ENCODE measurements at places on chromosomes 3 and 15.

- H3K4me3 ChIP-seq: no peak overlapping the region
- DNase-seq: no peak
- no peak overlapping the region for H3K27ac ChIP-seq
- no peaks in the 10 kb centered on the region for H3K36me3 ChIP-seq
- no peaks in the 10 kb centered on the region for H3K4me1 ChIP-seq
- H3K27me3 ChIP-seq: no peaks in the 10 kb centered on the region
These were observed 439.9 kb downstream of the TBL1XR1 start for GRCh38 chr3:176757429-176757828.

DNA sequence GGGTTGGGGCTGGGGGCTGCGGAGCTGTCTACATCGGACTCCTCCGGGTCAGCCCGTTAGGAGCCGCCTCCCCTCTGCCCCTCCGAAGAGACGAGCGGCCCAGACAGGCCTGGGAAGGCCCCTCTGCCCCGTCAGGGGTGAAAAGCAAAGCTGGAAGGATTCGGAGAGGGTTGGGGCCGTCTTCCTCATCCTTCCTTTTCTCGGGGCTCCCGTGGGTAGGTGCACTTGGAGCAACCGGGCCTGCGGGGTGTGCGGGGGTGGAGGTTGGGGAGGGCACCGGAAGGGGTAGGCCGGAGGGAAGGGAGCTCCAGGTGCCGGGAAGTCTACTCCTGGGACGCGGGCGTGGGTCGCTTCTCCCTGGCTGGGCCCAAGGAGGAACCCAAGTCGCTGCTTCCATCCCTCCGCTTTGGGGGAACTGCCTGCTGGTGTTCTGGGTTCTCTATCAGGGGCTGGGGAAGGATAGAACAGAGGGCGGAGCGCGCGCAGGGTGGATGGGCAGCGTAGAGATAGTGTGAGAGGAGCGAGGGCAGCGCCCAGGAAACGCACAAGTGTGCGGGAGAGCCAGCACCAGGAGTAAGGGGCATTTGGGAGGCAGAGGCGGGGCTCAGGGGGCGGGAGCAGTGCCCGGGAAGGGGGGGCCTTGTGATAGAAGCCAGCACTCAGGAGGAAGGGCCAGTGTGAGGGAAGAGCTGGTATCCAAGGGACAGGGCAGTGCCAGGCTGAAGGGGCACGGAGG lies 590 bp downstream of the POLR2H start:
- DNase-seq: peak; percentile 69
- no peaks in the 10 kb centered on the region for H3K27me3 ChIP-seq
- H3K27ac ChIP-seq: peak overlapping the region; percentile 97

- no peaks in the 10 kb centered on the region for H3K4me1 ChIP-seq
- H3K4me3 ChIP-seq: no peak overlapping the region
- no peaks in the 10 kb centered on the region for H3K27me3 ChIP-seq
- no peak for DNase-seq
- no peaks in the 10 kb centered on the region for H3K36me3 ChIP-seq
These were observed 320.9 kb upstream of the CTDSPL start for GRCh38 chr3:37540786-37541185.

DNA sequence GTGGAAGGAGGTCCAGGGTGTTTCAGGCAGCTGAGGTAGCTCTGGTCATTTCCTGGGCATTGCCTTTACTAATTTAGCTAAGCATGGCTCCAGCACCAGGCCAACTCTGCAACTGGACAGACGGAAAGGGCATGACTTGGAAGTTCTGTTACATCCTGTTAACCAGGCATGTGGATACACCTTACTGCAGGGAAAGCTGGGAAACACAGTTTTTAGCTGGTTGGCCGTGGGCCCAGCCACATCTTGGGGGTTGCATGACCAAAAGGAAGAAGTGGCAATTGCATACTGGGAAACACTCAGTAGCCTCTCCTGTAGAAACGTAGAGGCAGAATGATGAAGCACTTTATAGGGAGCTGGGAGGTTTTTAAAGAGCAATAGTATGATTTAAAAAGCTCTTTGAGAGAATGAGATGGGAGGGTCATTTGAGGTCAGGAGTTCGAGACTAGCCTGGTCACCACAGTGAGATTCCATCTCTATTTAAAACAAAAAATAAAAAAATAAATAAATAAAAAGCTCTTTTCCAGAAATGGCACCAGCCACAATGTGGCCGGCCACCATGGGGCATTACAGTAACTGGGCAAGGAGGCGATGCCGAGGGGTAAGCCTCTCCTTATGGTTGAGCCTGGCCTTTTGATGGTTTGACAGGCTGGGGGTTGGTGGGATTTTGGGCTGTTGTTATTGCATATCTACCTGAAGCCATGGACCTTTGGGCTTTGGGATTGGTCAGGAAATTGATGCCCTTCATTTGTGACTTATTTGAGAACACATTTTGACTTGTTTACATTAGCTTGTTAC lies 28.6 kb downstream of the TRAK1 start:
- no peak overlapping the region for H3K4me3 ChIP-seq
- H3K27ac ChIP-seq: no peak overlapping the region
- H3K27me3 ChIP-seq: no peaks in the 10 kb centered on the region
- no peak for DNase-seq
- peaks cover 20% of the 10 kb centered on the region for H3K4me1 ChIP-seq

DNA sequence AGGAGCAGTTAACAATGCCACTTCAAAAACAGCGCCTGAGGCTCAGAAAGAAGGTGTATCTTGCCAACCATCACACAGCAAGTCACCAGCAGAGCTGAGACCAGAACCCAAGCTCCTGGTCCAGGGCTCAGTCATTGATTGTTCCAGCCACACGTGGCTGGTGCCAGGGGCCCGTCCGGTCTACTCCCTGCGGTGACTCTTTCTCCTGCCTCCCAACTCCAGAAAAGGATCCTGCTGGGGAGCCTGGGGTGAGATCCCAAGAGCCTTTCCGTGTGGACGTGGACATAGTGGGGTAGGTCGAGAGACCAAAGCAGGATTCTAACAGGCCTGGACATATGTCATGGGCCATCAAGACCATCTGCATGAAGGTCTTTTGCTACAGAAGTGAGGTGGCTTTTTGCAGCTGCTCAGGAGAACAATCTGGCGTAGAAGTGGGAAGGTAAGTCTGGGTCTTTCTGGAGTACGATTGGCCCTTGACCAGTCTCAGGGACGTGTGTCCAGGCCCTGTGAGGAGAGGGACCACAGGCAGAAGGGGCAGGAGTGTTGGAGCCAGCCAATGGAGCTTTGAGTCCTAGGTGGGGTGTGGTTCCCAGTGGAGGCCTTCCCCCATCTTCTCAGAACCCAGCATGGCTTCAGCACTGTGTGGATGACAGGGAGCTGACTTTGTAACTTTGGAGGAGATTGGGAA lies 105.4 kb downstream of the HMG20A start:
- no peak for DNase-seq
- H3K27ac ChIP-seq: no peak overlapping the region
- no peaks in the 10 kb centered on the region for H3K4me1 ChIP-seq
- H3K27me3 ChIP-seq: no peaks in the 10 kb centered on the region
- H3K36me3 ChIP-seq: no peaks in the 10 kb centered on the region
- H3K4me3 ChIP-seq: no peak overlapping the region

DNA sequence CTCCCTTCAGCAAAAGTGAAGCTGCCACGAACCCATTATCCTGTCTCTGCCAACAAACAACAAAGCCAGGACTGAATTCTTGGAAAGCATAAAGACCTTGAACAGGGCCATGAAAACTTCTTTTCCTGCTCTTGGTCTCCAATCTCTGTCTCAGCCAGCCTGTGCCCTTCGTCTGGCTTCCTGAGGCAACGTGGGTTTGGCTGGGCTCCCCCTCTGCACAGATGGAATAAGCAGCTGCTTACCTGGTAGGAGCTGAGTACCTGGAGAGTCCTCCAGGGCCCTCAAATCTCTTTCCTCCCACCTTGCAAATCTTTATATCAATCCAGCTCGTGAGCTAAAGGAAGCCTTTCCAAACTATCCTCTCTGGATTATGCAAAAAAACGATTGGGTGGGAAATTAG lies 97.6 kb upstream of the PSMD6 start:
- H3K4me3 ChIP-seq: no peak overlapping the region
- H3K27ac ChIP-seq: no peak overlapping the region
- no peaks in the 10 kb centered on the region for H3K4me1 ChIP-seq
- peaks cover 2% of the 10 kb centered on the region for H3K27me3 ChIP-seq
- no peak for DNase-seq

GRCh38 chr3:192373032-192373431 lies 354.3 kb downstream of the FGF12 start:
- H3K27ac ChIP-seq: no peak overlapping the region
- H3K36me3 ChIP-seq: no peaks in the 10 kb centered on the region
- DNase-seq: no peak
- no peaks in the 10 kb centered on the region for H3K4me1 ChIP-seq
- H3K27me3 ChIP-seq: no peaks in the 10 kb centered on the region

- no peaks in the 10 kb centered on the region for H3K27me3 ChIP-seq
- no peaks in the 10 kb centered on the region for H3K4me1 ChIP-seq
- DNase-seq: no peak
- H3K4me3 ChIP-seq: no peak overlapping the region
- no peaks in the 10 kb centered on the region for H3K36me3 ChIP-seq
- no peak overlapping the region for H3K27ac ChIP-seq
These were observed 1713.6 kb downstream of the SI start for GRCh38 chr3:163364717-163365116.

DNA sequence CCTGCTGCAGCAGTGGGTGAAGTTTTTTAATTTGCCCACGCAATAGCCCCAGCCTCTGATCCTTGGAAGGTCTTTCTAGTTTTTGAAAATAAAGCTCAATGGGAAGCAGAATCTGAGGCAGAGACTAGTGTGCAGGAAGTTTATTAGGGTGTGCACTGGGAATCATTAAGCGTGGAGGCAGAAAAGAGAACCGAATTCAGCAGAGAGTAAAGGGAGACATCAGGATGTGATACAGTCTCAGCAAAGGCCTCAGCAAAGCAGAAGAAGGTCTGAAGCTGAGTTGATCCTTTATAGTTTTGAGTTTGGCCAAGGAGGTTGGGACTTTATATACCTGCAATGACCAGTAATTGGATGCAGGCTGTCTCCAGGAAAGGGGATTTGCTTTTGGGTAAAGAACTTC lies 4.9 kb upstream of the BTLA start:
- DNase-seq: no peak
- H3K36me3 ChIP-seq: peaks cover 4% of the 10 kb centered on the region
- H3K27me3 ChIP-seq: no peaks in the 10 kb centered on the region
- H3K4me3 ChIP-seq: no peak overlapping the region

GRCh38 chr15:23566071-23566554 lies 639 bp downstream of the MKRN3 start:
- no peaks in the 10 kb centered on the region for H3K4me1 ChIP-seq
- H3K4me3 ChIP-seq: peak overlapping the region; percentile 68
- peaks cover 7% of the 10 kb centered on the region for H3K27me3 ChIP-seq

DNA sequence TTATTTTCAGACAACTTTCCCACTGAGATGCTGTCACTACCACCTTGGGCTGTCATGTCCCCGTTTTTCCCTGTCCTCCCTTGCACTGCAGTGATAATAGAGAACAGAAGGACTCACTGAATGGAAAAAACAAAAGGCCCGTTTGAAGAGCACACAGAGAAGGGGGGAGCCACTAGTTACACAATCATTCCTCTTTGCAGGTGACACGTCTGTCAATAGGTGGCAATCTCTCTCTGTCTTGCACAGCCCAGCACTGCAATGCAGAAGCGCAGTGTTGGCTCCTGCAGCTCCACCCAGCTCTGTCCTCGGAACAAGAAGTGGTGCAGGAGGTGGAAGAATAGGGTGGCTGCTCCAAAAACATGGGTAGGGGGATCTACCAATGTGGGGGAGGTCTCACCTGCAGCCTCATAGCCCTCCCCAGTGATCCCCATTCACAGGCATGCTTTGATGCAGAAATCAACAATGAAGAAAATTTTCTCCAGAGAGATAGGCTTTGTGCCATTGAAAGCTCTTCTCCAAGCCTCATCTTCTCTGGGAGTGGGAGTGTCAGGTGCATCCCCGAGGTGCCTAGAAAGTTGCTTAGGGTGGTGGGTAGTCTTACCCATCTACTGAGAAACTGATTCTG lies 31.8 kb downstream of the FSTL1 start:
- no peaks in the 10 kb centered on the region for H3K36me3 ChIP-seq
- H3K27me3 ChIP-seq: peaks cover 4% of the 10 kb centered on the region
- H3K4me1 ChIP-seq: peaks cover 11% of the 10 kb centered on the region
- H3K4me3 ChIP-seq: no peak overlapping the region
- no peak overlapping the region for H3K27ac ChIP-seq

DNA sequence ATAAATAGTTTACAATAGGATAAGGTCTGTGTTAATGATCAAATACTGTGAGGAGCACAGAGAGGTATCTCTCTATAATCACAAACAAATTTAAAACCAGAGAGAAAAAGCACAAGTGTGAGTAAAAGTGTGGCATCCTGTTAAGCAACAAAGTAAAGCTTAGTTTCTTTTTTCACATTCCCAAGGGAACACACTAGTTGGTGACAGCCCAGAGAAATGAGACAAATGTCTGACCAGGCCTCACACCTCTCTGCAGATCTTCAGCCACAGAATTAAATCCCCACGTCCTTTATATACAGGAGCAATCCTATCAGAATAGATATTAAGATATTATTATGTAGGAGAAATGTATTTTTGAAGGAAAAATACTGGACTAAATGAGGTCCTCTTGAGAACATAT lies 2.7 kb downstream of the FBN1 start:
- no peak overlapping the region for H3K27ac ChIP-seq
- DNase-seq: no peak
- H3K4me1 ChIP-seq: peaks cover 4% of the 10 kb centered on the region
- no peaks in the 10 kb centered on the region for H3K36me3 ChIP-seq
- peaks cover 31% of the 10 kb centered on the region for H3K27me3 ChIP-seq
- H3K4me3 ChIP-seq: no peak overlapping the region

GRCh38 chr3:76754247-76754646 lies 285.7 kb upstream of the ROBO2 start:
- no peak for DNase-seq
- no peaks in the 10 kb centered on the region for H3K4me1 ChIP-seq
- no peak overlapping the region for H3K4me3 ChIP-seq

- H3K27ac ChIP-seq: peak within 1 kb of the TSS; percentile 72
- peaks cover 26% of the 10 kb centered on the region for H3K4me1 ChIP-seq
- H3K4me3 ChIP-seq: peak within 1 kb of the TSS; percentile 74
- peaks cover 7% of the 10 kb centered on the region for H3K27me3 ChIP-seq
- H3K36me3 ChIP-seq: no peaks in the 10 kb centered on the region
These were observed at the start of gene CCDC50 for GRCh38 chr3:191328962-191329653. Gene CCDC50, plus strand, starts transcription at chr3:191329394. Its CDS starts 281 bp downstream, at chr3:191329675.

DNA sequence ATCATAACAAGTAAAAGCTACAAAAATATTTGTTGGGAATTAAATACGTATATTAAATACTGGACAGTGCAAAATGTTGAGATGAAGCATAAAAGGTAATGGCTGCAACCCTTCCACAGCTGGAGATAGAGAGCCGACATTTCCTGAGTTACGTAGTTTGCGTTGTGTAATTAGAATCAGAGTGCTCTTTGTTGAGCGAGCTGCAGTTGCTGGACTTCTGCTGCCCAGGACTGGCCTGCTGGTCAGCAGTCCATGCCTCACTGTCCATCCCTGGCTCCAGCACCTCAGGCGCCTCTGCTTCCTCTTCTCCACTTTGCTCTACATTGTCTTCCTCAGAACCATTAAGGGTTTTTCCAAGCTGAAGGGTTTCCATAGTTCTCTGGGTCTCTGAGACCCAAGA lies 28.4 kb upstream of the SHC4 start:
- no peaks in the 10 kb centered on the region for H3K27me3 ChIP-seq
- peaks cover 30% of the 10 kb centered on the region for H3K36me3 ChIP-seq
- no peak overlapping the region for H3K4me3 ChIP-seq
- no peak for DNase-seq
- H3K27ac ChIP-seq: no peak overlapping the region
- no peaks in the 10 kb centered on the region for H3K4me1 ChIP-seq

- no peak overlapping the region for H3K4me3 ChIP-seq
- H3K27ac ChIP-seq: no peak overlapping the region
- H3K27me3 ChIP-seq: no peaks in the 10 kb centered on the region
- peaks cover 9% of the 10 kb centered on the region for H3K36me3 ChIP-seq
- peaks cover 9% of the 10 kb centered on the region for H3K4me1 ChIP-seq
These were observed 57.2 kb downstream of the MYO9A start for GRCh38 chr15:72060687-72061250.
